ENCODE measurements at places on chromosomes 12 and 14.

GRCh38 chr14:96051642-96052540 is 12.7 kb downstream of the C14orf132 start:
- no peak for DNase-seq

DNA sequence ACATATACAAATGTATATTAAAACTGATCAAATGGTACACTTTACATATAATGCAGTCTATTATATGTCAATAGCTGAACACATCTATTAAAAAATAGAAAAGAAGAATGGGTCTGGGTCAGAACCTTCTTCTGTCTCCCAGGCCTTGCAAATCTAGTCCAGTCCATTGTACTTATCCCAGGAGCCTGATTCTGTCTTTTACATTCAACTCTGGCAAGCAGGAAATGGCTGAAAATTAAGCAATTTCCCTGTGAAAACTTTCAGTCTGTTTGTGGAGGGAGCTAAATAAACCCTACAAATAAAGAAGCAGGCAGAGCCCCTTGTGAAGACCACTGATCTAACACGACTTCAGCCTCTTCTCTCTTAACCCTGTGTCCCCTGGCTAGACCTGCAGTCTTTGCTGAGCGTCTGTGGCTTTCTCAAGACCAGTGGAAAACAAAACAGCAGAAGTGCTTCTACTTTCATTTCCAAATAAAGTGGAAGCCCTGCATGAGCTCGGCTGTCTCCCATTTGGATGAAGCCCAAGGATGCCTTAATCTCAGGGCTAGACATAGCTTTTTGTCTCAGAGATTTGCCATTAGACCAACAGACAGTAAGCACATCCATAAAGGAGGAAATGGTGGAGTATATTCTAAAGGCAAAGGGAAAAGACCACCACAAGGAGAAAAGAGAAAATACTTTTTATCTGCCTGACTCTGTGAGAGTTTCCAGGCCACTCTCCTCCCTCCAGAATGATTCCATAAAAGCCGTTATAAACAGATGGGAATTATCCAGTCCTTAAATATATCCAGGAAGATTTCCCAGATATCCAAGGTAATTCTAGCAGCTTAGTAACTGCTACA is 48.2 kb downstream of the CRACR2A start:
- no peak for DNase-seq

DNA sequence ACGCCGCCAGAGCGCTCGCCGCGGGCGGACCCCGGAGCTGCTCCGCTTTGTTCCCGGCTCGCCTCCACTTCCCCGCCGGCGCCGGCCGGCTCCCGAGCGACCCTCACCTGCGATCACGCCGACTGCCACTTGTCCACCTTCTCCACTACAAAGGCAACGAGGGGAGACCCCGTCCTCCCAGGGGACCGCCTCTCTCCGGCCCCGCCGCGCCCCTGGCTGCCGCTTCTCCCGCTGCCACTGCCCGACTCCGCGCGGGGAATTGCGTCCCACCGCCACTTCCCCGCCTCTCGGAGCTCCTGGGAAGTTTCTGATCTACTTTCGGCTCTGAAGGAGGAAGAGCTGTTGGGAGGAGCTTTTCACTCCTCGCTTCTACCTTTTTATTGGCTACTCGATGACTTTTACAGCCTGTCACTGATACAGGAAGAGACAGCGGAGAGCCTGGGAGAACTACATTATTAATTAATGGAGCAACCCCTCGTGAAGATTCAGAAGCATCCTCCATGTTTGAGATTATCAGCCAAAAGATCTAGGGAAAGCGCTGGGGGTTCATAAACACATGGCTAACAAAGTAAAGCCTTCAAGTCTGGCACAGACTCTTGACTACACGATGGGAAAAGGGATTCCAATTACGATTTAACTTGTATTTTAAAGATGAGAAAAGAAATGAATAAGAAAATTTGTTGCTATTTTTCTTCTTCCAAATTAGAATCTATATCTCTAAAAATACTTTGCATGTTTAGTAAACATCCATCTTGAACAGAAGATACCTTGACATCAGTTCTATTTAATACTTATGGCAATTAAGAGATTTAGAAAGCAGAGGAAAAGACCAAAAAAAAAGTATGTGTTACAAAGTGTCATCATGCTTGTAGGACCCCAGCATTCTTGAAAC is at the start of gene BAZ1A:
TSS of gene BAZ1A (minus strand) at position 330 of the 892 bp plus-strand sequence. CDS start 756 bp downstream, outside the sequence.
- DNase-seq: peak; percentile 66

DNA sequence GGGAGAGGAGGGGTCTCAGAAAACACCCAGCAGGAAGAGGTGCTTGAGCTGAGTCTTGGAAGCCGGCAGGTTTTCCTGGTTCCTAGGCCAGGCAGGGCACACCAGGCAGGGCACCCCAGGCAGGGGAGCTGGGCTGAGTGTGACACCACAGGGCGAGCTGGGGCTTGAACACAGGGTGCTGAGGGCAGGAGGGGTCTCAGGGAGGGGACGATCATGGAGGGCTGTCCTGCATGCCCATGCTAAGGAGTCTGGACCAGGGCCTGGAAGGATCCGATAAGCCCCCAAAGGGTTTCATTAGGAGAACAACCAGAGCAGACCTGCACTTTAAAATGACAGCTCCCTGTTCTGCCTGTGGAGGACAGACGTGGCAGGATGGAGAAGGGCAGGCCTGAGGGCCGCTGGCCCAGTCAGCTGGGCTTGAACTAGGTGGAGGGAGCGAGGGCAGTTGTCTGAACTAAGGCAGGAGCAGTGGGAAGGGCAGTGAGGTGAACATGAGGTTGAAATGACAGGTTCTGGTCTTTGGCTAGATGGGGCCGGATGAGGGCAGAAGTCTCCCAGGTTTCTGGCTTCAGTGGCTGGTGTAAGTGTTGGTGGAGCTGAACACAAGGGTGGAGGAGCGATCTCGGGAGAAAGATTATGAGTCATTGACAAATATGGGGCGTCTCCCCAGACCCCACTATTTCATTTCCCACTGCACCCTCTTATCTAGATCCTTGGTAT is 171.0 kb upstream of the PZP start:
- no peak for DNase-seq

- DNase-seq: no peak
Observed at GRCh38 chr14:65190312-65190711, 88.0 kb upstream of the MAX start.

DNA sequence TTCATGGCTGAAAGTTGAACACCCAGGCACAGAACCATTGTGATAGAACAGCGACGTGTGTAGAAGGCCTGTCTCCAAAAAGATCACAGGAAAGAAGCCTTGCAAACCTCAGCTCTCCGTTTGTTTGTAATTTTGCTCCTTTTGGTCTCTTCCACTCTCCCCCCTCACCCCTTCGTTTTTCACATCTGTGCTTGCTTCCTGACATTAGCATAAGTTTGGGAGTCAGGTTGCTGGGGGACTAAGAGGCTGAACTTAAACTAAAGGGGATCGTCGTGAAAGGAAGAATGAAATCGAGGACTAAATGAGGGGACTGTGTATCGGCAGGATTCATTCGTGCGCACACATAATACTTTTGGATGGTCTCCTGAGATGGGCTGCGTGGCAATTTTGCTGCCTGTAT is 200.6 kb downstream of the BCAT1 start:
- no peak for DNase-seq

- no peak for DNase-seq
Observed at GRCh38 chr14:68975667-68976066, 3.4 kb downstream of the ACTN1 start.

GRCh38 chr12:90124289-90124688 is 415.7 kb upstream of the ATP2B1 start:
- DNase-seq: peak; percentile 23

GRCh38 chr12:2691006-2691344 is 103.8 kb upstream of the FKBP4 start:
- no peak for DNase-seq

GRCh38 chr12:93483151-93483807 is 16.0 kb downstream of the MRPL42 start:
- DNase-seq: no peak

DNA sequence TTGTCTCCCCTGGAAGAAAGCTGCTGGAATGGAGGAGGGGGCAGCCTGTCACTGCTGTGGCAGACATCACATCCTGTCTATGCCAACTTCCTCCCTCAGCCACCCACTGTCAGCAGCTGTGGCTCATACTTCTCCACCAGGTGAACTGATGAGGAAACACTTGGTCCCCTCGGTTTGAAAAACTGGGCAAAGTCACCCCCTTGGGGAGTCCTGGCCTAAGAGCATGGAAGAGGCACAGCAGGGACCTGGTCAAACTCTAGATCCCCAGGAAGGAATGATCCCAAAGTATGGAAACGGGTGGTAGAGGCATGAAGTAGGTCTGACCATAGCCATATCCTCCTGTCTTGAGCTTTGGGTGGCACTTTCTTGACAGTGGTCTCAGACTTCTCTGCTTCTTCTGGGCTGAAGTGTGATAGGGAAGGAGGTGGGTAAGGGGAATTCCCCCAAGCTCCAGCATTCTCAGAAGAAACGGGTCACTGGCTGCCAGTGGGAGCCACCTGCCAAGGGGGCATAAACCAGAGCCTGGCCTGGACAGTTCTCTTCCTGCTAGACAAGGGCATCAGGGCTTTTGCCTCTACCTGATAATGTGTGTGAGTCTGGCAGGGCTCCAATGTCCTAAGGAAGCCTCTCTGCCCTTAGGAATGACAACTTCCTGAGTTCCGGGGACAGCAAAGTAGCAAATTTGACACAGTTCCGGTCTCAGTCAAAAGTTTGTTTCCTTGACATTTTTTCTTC is 36.0 kb downstream of the FMNL3 start:
- no peak for DNase-seq

GRCh38 chr14:88248606-88249005 is 74.5 kb downstream of the KCNK10 start:
- DNase-seq: no peak
